ENCODE measurements at places on chromosomes 6 and 20.

- peak; percentile 70 for DNase-seq
Observed at GRCh38 chr6:125314009-125314581, 12.3 kb upstream of the HDDC2 start.

- DNase-seq = no peak
Observed at GRCh38 chr20:17612287-17612991, 42.6 kb downstream of the DSTN start.

- DNase-seq = no peak
Observed at GRCh38 chr20:35523298-35523888, 6.1 kb downstream of the C20orf173 start.

GRCh38 chr6:45783716-45784115 is 231.9 kb downstream of the CLIC5 start:
- no peak for DNase-seq

DNA sequence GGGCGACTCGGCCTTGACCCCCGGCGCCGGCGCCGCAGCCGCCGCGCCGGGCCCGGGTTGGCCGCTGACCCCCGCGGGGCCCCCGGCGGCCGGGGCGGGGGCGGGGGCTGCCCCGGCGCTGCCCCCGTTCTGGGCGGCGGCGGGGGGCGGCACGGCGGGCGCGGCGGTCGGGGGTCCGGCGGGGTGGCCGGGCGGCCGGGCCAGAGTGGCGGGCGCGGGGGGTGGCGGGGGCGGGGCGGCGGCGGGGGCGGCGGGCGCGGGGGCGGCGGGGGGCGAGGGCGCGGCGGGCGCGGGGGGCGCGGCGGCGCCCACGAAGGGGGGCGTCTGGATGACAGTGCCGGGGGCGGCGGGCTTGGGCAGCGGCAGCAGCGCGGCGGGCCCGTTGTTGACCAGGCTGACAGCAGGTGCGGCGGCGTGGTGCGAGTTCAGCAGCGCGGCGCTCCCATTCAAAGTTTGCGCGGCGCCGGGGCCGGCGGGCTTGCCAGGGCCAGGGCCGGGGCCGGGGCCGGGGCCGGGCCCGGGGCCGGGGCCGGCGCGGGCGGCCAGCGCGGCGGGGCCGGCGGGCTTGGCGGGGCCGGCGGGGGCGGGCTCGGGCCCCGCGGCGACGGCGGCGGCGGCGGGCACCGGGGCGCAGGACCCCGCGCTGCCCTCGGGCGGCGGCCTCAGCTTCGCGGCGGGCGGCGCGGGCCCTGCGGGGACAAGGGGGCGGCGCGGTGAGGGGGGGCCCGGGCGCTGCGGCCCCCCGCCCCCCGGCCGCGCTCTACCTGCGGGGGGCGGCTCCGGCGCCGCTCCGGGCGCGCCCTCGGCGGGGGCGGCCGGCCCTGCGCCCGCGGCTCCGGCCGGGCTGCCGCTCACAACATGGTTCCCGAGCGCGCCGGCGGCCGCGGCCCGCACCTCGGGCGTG is 659 bp downstream of the TAF4 start:
- DNase-seq = no peak

DNA sequence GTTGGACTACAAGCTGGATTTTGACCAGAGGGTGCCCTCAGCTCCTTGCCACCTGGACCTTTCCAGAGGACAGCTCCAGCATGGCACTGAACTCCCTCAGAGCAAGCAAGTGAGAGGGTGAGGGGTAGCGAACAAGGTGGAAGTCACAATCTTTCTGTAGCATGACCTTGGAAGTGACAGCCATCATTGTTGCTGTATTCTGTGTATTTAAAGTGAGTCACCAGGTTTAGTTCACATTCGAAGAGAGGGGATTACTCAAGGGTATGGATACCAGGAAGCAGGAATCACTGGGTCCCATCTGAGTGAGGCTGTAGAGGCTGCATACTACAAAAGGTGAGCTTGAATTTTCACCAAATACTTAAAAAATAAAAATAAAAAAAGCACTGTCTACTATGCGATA is 280.0 kb upstream of the SPTLC3 start:
- DNase-seq = no peak

GRCh38 chr6:113690281-113691259 is 166.6 kb upstream of the MARCKS start:
- DNase-seq = no peak

- DNase-seq = no peak
Observed at GRCh38 chr6:38436726-38437465, 202.8 kb downstream of the BTBD9 start.

DNA sequence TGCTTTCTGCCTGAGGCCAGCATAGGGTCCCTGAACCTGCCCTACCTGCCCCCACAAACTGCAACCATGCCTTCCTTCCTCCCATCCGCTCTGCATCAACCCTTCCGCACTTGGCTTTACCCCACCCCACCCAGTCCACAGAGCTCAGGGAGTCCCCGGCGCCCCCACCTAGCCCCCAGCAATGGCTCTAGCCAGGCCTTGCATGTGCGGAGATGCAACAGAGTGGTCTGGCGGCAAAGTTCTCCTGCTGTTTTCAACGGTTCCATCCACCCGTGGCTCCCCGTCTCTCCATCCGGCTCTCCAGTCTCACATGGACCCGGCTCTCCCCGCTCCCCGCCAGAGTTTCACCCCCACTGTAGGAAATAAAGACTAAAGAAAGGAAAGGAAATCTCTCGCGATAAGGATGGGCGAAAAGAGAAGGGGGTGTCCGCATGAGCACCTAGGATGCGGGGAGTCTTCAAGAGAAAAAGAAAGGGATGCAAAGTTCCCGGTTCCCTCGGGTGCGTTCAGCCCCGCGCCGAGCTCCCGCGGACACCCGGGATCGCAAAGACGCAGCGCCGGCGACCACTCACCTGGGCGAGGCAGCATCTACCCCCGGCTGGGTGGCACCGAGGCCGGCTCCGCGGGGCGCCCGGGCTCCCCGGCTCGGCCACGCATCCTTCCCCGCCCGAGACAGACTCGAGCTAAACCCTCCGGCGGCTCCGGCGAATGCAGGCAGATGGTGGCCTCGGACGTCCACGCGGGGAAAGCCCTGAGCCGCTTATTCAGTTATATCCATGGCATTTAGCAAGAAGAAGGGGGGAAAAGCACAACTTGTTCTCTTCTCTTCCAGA is 579 bp downstream of the LRFN2 start:
- DNase-seq = no peak

DNA sequence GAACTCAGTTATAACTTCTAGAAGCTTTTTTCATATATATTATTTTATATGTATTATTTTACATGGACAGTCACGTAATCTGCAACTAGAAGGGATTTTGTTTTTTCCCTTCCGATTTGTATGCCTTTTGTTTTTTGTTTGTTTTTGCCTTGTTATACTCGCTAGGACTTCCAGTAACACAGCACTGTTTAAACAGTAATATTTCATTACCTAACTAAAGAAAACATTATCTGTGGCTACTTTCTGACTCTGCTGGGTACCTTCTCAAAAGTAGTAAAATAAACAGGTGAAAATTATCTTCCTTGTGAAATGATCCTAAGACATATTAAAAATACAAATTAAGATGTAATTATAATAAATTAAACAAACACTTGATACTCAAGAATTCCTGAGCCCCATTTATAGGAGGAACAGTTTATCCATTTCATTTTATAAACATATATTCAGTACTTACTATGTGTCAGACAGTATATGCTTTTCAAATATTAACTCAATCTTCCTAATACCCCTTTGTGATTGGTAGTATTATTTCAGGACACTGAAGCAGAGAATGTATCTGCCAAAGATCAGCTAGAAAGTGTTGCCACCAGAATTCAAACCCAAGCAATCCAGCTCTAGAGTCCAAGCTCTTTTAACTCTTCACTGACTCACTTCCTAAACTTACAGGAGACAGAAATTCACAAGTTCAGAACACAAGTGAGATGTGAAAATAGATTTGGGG is 65.3 kb downstream of the MAP3K5 start:
- no peak for DNase-seq

GRCh38 chr20:37699202-37699601 is 5.4 kb downstream of the CTNNBL1 start:
- DNase-seq = no peak

DNA sequence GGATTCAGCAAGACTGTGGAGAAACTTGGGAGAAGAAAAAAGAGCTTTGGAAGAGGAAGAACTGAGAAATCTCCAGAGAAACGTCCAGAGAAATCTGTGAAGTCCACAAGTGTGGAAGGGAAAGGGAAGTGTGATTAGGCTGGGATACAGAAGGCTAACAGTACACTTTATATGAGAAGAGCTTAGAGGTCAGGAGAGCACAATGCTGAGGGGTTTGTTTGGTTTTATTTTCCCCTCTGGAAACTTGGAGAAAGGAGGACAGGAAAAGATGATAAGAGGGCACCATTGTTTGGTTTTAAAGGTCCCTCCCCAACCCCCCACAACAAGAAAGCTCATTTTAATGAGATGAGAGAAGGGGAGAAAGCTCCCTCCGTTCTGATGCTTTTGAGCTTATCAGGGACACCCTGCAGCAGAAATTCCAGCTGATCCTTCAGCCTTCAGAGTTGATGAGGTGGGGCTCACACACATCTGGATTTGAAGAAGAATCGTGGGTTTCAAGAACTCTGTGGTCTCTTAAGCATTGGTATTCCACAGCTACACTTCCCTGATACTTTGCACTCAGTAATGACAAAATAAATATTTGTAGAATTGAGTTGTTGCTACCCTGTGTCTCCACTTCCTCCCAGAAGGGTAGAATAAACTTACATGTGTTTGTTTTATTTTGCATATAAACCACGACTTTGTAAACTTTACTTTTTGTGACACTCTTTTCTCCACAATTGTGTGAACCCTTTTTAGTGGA is 1.9 kb downstream of the NT5E start:
- no peak for DNase-seq

DNA sequence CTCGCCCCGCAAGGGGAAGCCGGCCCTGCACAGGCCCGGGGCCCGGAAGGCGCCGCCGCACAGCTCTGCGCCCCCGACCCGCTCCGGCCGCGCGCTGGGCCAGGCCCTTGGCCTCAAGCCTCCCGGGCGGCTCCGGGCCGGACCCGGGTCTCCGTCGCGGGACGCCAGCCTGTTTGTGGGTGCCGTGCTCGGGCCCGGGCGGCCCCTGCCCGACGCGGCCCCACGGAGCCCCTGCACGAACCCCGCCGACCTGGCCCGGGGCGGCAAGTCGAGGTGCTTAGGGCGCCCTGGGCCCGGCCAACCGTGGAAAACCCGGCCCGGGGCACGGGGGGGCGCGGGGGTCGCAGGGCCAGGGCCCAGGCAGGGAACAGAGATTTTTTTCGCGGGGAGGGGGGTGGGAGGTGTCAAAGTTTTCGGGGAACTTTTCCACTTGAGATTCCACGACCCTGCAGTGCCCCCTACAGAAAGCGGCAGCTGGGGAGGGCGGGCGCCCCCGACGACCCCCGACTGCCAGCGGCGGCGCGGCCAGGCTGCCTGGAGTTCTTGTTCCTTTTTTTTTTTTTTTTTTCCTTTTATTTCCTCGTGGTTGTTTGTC is 805 bp upstream of the STX16 start:
- no peak for DNase-seq

DNA sequence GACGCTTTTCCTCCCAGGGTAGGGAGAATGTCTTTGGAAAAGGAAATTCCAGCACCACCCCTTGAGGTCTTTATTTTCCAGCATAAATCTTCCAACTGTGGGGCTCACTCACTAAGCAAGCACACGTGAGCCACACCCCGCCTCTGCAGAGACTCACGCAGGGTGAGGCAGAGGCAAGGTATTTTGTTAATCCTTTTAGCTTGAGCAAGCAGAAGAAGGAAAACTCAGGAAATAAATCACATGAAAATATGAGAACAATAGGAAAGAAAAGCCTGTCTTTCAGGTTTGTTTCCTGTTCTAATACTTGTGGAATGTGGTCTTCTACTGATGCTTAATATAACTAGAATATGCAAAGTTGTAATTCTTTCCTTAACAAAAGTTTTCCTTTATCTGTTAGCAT is 4.1 kb upstream of the PHACTR2 start:
- DNase-seq = peak; percentile 76

DNA sequence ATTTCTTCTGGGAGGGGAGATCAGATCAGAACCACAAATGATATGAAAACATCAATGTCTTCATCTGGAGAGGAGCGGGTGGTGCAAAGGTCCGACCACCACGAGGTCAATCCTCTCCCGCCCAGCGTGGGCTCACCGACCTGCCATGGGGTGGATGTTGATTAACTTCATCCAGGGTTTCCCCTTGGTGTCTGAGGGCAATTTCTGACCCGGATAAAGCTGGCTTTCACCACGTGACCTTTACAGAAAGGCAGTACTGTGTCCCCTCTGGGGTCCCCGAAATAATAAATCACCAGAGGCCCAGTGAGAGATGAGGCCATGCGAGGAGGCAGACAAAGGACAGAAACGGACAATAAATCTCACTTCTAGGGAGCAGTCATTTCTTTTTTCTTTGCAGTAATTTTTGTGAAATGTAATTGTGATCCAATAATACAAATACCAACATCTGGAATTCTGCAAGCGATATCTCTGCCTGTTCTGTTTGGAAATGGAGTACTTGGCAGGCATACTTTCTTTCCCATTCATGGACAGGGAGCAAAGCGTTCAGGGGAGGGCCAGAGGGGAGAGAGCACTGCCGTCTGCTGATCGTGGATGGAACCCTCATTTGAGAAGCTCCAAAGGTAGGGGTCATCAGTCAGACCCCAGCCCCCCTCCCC is 55.1 kb upstream of the APCDD1L start:
- no peak for DNase-seq

GRCh38 chr6:69398729-69399128 is 398.1 kb downstream of the LMBRD1 start:
- no peak for DNase-seq

DNA sequence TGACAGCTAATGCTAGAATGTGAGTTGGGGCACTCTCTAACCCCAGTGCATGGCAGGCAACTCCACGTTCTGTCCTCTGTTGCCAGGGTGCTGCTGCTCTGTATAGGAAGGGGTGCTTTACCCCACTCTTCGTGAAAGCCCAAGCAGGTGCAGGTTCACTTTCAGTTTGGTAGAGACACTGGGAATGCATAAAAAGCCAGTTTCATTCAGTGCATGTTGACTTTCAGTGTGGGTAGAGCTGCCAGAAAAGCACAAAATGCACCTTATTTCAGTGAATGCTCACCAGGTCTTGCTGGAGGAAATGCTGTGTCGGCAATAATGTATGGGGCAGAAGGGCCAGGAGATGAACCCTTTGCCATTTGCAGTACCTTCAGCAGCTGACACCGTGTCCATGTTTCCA is 62.1 kb upstream of the ADGRB3 start:
- DNase-seq = no peak

DNA sequence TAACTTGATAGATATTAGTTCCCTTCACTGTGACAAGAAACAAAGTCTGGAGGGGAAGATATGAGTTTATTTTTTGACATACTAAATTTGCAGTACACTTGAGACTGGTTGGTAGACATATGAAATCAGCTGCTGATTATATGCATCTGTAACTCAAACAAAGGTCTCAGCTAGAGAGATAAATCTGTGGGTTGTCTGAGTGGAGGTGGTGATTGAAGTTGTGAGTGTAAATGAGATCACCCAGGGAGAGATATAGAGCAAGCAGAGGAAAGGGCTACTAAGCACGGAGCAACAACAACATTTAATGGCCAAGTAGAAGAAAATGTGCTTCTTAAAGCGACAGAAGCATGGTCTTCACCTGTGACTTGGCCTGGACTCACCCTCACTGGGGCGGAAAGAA is 173.2 kb upstream of the EYA4 start:
- DNase-seq = no peak

GRCh38 chr20:805713-806112 is 27.8 kb upstream of the FAM110A start:
- DNase-seq = no peak

- no peak for DNase-seq
Observed at GRCh38 chr6:112831022-112831421, 483.9 kb downstream of the RFPL4B start.

- DNase-seq = no peak
Observed at GRCh38 chr6:62362097-62362496, 76.1 kb upstream of the KHDRBS2 start.

Measured in muscle of arm (tissue), 14 donors.